Ovary (tissue), 10 donors: ENCODE measurements at places on chromosomes 7 and 10. TPM values are rescaled to one million over a fixed set of nuclear protein-coding genes. Genes with fewer than 3 reads are reported as not detected.

Gene MMP21
- total RNA-seq, result 0.91 TPM

GRCh38 chr7:94265456-94265855, 129.2 kb upstream of the COL1A2 start:
- DNase-seq, result no peak

- DNase-seq, result no peak
These were observed 1378.7 kb downstream of the XPNPEP1 start for GRCh38 chr10:108544500-108545120.

DNA sequence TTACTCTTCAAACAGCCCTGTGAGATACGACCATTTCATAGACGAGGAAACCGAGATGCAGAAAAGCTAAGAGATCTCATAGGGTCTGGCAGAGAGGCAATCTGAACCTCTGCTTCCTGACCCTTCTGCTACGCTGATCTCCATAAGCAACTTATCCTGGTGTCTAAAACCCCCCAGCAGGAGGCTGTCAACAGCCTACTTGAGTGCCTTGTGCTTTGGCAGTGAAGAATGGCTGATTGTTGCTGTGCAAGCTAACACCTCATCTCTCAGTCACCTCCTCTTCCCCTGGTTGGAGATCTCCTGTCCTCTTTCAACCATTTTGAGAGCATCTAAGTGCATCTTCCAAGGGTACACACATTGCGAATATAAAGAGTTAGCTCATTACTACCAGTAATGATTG, 86.2 kb downstream of the AOAH start:
- DNase-seq, result no peak

- DNase-seq, result no peak
These were observed 128.1 kb upstream of the VIPR2 start for GRCh38 chr7:159272739-159273138.

GRCh38 chr10:113216102-113216501, 266.1 kb downstream of the TCF7L2 start:
- DNase-seq, result no peak

DNA sequence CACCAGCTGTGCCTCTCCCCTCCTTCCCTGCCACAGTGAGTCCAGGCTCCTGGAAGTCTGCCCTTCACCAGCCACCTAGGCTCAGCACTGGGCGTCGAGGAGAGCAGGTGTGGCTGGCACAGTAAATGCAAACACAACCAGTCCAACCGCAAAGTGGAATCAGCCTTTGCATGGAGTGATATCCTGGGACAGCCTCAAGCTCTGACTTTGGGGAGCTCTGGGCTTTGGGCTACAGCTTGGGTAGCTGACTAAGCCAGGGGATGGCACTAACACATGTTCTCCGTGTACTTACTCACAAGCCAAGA, 312.4 kb downstream of the KCNMA1 start:
- DNase-seq, result no peak

- DNase-seq, result peak; percentile 54
These were observed 277.6 kb downstream of the REEP3 start for GRCh38 chr10:63798599-63799498.

GRCh38 chr10:76695069-76695468, 942.5 kb downstream of the KCNMA1 start:
- DNase-seq, result no peak
